ENCODE measurements at places on chromosomes 13 and 19.

- DNase-seq = no peak
Observed at GRCh38 chr13:72960541-72960940, 98.3 kb upstream of the KLF5 start.

- DNase-seq = no peak
Observed at GRCh38 chr13:25778808-25779305, 273.0 kb downstream of the SHISA2 start.

DNA sequence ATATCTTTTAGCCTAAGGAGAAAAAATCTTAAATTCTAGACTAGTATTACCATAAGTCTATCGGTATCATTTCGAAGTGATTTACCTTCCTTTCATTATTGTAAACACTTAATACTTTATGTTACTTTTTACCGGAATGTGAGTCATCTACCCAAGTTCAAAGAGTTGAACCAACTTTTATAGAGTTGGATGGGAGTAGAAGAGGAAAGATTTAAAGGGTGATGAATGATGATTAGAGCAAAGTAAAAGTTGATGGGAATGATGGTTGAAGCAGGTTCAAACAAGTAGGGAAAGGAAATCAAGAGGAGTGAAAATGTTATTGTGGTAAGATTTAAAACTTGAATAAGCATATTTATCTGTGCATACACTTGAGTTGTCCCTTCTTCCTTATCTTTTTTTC lies 11.3 kb upstream of the LPAR6 start:
- DNase-seq = no peak

DNA sequence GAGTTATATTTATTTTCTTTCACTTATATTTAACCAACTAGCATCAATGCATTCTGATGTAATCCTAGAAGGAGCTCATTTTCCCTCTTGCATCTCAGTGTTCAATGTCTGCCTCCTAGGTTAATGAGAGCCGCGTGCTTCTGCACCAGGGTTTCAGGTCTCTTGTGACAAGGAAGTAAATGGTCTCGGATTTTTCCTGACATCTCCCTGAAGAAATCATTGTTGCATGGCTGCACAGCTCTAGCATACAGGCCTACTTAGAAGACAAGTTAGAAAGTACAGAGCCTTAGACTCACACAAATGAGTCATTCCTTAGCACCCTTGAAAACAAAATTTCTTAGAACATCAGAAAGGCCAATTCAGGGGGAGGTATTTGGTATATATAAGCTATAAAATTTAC lies 57.2 kb upstream of the KLF12 start:
- DNase-seq = no peak

- no peak for DNase-seq
Observed at GRCh38 chr19:24072720-24073119, 14.3 kb upstream of the ZNF254 start.

DNA sequence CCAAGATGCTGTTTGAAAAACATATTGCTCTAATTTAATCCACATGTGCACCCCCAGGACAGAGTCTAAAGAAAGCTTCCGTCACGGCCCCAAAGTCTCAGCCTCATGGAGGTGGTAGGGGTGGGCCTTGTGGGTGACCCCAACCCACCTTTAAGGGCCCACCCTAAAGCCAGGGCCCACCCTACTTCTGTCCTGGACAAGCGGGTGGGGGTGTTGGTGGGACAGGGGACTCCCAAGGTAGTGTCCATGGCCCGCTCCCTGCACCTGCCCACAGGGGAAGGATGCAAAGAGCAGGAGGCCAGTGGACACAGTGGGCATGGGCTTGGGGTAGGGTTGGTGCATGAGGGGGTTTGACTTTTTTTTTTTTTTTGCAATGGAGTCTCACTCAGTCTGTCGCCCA lies 66.8 kb downstream of the KCTD15 start:
- peak; percentile 51 for DNase-seq

DNA sequence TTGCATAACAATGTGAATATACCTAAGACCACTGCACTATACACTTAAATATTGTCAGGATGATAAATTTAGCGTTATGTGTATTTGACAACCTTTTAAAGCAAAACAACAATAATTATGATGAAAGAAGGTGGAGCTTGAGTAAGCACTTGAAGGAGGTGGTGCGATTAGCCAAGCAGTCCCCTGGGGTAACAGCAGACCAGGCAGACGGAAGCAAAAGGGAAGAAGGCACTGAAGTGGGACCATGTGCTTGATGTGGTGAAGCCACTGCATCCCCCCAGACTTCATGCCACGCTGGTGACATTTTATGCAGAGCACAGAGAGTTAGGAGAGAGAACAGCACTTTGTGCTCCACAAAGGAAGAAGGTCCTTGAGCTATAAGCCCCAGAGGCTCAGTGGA lies 58.3 kb upstream of the ZNF507 start:
- DNase-seq = no peak

DNA sequence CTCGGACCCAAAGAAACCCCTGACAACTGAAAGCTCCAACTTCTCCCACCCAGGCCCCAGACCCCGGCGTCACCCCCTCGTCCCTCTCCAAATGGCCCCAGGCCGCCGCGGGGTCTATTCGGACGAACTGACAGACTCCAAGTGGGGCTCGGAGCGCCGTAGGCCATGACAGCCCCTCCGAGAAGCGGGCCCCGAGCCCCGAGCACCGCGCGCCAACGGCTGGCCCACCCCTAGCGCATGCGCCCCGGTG lies 360 bp downstream of the DDX39A start:
- no peak for DNase-seq

DNA sequence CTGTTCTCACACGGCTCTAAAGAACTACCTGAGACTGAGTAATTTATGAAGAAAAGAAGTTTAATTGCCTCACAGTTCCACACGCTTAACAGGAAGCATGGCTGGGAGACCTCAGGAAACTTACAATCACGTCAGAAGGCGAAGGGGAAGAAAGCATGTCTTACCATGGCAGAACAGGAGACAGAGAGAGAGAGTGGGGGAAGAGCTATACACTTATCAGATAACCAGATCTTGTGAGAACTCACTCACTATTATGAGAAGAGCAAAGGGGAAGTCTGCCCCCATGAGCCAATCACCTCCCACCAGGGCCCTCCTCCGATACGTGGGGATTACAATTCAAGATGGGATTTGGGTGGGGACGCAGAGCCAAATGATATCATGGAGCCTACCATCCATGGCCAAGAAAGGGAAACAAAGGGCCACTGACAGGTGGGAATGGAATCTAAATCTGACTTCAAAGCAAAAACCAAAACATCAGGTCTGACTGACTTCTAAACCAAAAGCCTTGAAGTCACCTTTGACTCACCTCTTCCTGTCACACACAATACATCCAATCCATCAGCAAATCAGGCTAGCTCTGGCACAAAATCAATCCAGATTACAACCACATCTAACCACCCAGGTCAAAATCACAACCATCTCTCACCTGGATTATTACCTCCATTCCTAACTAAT lies 189.7 kb downstream of the ENOX1 start:
- DNase-seq = no peak

DNA sequence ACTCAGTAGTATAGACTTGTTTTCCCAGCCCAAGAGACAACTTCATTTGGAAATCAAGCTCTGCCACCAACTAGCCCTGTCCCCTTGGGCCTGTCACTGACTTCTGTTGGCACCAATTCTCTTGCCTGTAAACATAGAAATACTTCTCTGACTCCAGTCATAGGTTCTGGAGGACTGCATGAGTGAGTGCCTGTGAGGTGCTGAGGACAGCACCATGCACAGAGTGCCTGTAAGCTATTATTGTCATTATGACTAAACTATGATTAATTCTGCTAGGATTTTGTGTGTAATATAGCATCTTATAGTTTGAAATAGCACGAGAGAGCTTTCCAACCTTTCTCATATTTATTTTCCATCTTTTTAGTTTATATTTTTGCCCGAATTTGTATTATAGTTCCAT lies 247.9 kb downstream of the MYO16 start:
- no peak for DNase-seq

DNA sequence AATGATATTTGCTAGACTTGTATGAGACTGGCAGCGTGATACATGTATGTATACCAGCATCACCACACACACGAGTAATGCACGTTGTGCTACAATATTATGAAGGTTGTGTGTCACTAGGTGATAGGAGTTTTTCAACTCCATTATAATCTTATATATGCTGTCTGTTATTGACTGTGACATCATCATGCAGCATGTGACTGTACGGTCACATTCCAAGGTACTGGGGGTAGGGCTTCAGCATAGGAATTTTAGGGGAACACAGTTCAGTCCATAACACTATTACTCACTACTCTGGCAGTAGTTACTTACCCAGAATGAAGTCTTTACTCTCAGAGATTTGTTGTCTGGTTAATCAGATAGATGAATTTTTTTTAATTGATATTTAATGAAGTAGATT lies 91.1 kb downstream of the CDK8 start:
- no peak for DNase-seq

- DNase-seq = no peak
Observed at GRCh38 chr13:29924482-29925350, 74.3 kb upstream of the UBL3 start.

- no peak for DNase-seq
Observed at GRCh38 chr13:25684491-25684890, 312.7 kb downstream of the ATP8A2 start.

DNA sequence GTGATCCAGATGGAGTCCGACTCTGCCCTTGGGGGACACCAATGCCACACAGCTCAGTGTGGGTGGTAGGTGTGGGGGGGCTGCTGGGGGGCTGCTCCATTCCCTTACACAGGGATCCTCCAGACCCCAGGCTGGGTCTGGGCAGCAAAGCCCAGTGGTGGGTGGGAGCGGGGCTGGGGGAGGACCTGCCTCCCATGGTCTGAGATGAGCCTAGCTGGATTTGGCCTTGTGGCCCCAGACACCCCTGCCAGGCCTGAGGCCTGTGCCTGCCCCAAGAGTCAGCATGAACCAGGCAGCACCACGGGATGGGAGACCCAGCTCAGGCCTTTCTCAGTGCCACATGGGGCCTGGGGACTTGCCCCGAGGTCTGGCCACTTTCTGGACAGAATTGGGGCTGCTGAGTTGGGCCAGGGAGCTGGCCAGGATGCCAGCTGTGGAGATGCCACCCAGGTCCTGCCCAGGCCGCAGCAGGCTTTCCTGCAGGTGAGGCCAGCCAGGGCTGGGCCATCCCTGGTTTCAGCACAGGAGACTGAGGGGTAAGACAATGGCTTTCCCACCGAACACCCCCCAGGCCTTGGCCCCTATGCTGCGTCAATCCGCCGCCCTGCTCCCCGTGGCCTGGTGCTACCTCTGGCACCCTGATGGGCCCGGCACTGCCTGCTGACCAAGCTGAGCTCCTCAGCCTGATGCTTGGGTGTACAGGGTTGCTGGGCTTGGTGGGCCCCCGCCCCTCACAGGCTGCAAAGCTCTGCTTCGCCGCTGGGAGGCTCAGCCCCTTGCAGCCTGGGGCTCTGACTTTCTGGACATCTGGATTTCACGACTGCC lies 24.2 kb downstream of the CEBPG start:
- DNase-seq = peak; percentile 74

GRCh38 chr13:101267656-101268055 lies 148.7 kb downstream of the NALCN start:
- no peak for DNase-seq

DNA sequence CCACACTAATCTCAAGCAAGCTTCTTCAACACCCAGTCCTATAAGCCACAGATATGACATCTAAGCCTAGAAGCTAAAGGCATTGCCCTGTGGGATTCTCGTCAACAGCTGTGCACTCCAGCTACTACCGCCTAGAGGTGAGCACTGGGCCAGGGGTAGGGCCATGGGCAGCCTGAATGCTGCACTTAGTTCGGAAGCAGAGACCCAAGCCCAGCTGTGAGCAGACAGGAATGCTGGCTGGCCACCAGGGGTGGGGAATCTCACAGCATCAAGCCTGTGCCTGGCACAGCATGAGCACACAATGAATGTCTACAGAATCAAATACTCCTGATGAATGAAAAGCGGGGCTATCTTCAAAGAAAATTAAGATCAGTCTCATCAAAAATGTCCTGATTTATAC lies 167.5 kb upstream of the UBL3 start:
- no peak for DNase-seq

DNA sequence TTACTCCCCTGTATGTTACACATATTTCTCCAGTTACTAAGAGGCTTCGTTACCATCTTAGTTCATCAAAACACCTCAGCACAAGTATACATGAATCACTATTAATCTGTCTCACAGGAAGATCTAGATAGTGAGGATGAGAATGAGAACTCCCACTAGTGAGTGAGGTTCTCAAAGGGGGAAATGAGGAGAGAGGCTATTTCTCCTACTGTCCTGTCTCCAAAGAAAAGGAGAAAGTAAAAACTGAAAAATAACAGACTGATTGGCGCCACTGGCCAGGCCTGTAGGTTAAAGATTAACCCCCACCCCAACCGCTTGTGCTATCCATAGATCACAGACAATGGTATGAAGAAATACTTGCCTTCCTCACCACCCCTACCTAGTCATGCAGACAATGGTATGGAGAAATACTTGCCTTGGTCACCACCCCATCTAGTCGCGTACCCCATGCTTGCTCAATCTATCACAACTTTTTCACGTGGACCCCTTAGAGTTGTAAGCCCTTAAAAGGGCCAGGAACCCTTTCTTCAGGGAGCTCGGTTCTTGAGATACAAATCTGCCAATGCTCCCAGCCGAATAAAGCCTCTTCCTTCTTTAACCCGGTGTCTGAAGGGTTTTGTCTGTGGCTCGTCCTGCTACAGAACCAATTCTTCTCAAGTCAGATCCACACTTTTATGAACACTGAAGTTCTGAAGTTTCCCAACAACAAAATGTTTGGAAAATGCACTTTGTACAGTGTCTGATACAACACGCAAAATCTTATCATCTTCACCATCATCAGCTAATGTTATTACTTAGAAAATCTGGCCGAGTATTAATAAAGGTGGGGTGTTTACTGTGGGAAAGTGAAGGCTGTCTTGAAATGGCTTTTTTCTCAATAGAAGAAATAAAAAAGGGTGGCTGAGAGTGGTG lies 598.1 kb downstream of the UQCRFS1 start:
- no peak for DNase-seq

DNA sequence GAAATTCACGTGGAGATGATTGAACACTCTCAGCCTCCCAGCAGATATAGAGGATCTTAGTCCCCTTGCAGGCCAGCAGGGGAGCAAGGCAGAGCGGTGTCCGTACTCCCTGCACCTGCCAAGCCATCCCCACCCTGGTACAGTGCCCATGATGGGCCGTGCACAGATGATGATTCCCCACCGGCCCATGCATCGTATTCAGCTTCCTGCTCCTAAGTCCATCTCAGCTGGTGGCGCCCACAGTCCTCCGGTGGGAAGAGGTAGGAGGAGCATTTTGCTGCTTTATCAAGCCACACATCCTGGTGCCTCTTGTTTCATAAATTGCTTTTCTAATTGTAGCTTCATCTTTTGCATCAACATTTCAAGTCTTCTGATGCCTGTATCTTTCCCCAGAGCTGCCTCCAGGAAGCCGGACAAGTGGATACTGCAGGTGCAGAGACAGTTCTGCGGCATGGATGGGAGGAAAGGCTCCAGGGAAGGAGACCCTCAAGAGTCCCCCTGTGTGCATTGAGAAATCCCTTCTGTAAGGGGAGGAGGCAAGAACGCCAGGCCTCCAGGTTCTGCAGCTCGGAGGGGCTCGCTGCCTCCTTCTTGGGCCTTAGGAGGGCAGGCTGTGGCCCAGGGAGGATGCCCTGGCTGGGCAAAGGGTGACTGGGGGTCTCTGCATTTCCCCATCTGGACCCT lies 55.3 kb downstream of the F2RL3 start:
- DNase-seq = no peak

All from spleen (tissue), 13 donors.